ENCODE measurements at places on chromosomes 11 and 22. TPM values are rescaled to one million over a fixed set of nuclear protein-coding genes. Genes with fewer than 3 reads are reported as not detected.

- no peak overlapping the region for H3K27ac ChIP-seq
- H3K36me3 ChIP-seq = no peaks in the 10 kb centered on the region
- H3K4me3 ChIP-seq = no peak overlapping the region
- peak; percentile 32 for DNase-seq
- no peaks in the 10 kb centered on the region for H3K27me3 ChIP-seq
- H3K4me1 ChIP-seq = no peaks in the 10 kb centered on the region
Measured at GRCh38 chr22:22810018-22810427, 77.6 kb upstream of the IGLL5 start.

GRCh38 chr11:95241681-95242081, 10.7 kb upstream of the SESN3 start:
- no peaks in the 10 kb centered on the region for H3K27me3 ChIP-seq
- DNase-seq = no peak
- no peaks in the 10 kb centered on the region for H3K4me1 ChIP-seq
- H3K4me3 ChIP-seq = peak overlapping the region; percentile 3

DNA sequence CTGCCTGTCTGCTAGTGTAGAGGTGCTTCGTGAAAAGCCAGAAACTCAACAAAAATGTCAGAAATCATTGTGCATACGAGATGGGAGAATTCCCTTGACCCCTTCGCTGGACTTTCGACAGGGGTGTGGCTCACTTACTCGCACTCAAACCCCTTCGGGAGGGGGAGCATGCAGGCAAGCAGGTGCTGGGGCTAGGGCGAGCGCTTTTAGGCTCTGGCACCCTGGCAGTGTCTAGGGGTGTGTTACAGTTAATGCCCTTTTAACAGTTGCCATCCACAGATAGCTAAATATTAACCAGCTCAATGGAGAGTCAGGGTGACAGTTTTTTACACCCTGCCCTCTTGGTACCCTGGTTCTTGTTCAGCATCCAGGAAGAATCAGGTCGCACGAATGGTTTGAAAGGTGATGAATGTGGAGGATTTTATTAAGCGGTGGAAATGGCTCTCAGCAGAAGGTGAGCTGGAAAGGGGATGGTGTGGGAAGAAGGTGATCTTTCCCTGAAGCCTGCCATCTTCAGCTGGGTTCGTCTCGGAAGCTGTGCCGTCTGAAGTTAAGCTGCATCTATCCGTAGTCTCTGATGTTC, 59.6 kb upstream of the SHANK2 start:
- no peak overlapping the region for H3K27ac ChIP-seq
- no peak overlapping the region for H3K4me3 ChIP-seq
- H3K27me3 ChIP-seq = no peaks in the 10 kb centered on the region
- no peaks in the 10 kb centered on the region for H3K36me3 ChIP-seq
- DNase-seq = no peak

Gene ARRB1
- 18.2 TPM for total RNA-seq

DNA sequence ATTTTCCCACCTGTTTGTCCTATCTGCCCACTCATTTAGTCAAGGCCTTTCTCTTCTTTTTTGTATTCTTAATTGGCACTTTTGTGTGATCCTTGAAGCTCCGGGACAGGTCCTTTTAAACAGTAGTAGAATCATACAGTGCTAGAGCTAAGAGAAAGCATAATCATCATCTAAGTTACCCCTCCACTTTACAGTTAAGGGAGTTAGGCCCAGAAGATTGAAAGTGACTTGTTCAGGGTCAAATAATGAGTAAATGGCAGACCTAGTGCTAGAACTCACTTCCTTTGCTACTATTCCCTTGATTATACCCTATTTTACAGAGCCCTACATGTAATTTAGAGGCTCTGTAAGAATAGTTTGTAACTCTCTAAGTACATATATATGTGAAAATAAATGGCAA, 2.5 kb downstream of the USP47 start:
- H3K27ac ChIP-seq = no peak overlapping the region
- no peaks in the 10 kb centered on the region for H3K27me3 ChIP-seq
- H3K4me3 ChIP-seq = peak overlapping the region; percentile 56
- no peak for DNase-seq

Gene SOX6
- total RNA-seq = 2.8 TPM

Gene SLC43A1
- total RNA-seq = 13.2 TPM

- H3K4me3 ChIP-seq = no peak overlapping the region
- no peak overlapping the region for H3K27ac ChIP-seq
- peaks cover 8% of the 10 kb centered on the region for H3K4me1 ChIP-seq
- no peaks in the 10 kb centered on the region for H3K27me3 ChIP-seq
Measured at GRCh38 chr11:619628-620050, 3.9 kb upstream of the IRF7 start.

GRCh38 chr11:78371221-78371891, 46.3 kb downstream of the GAB2 start:
- no peaks in the 10 kb centered on the region for H3K36me3 ChIP-seq
- DNase-seq = no peak
- H3K27ac ChIP-seq = no peak overlapping the region

Gene SLN
- not detected for total RNA-seq

DNA sequence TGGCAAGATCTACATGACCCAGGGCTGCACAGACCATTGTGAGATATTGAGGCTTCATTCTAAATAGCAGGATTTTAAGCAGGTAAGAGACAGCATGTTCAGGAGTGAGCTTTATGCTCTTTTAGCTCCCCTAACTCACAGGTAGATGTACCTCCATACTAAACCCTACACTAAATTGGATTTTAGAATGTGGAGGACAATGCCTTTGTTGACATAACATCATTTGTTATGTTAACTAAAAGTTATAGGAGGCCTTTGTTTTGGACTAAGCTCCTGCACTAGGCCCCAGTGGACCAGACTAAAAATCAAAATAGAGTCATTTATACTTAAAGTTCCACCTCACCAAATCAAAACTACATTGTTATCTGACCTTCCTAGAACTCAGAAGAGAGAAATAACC, 6.8 kb downstream of the DDIAS start:
- H3K4me3 ChIP-seq = no peak overlapping the region
- no peaks in the 10 kb centered on the region for H3K4me1 ChIP-seq
- no peaks in the 10 kb centered on the region for H3K36me3 ChIP-seq
- H3K27me3 ChIP-seq = no peaks in the 10 kb centered on the region

GRCh38 chr11:103499710-103500340, 390.6 kb downstream of the DYNC2H1 start:
- H3K4me3 ChIP-seq = no peak overlapping the region
- no peak overlapping the region for H3K27ac ChIP-seq
- no peak for DNase-seq
- H3K4me1 ChIP-seq = no peaks in the 10 kb centered on the region

DNA sequence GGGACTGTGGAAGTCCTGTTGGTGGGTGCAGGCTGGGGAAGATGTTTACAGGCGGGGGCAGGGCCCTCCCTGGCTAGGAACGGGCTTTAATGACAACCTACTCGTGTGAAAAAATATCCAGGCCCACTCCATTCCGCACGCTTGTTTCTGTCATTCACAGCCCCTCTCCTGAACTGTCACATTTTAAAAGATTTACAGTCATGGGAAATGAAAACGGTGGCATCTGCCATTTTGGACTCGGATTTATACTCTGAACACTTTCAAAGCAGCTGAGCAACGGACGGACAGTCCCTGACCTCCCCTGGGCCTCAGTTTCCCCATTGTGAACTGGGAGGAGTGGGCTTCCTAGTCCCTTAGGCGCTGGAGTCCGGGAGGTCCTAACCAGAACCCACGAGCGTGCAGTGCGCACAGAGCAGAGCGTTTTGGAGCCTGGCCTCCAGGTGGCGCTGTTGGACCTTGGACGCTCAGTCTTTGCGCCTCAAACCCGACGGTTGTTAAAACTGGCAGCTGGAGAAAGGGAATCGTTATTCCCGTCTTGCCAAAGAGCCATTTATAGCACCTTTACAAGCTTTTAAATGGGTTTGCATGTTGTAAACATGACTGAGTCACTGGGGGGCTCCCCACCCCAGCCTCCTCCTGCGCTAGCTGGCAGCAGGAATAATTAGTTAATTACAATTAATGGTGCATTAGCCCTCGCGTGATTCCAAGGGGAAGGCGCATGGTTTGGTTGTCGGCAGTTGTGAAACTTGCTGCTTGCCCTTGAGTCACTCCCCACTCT, 75.3 kb downstream of the FBLN1 start:
- no peak overlapping the region for H3K4me3 ChIP-seq
- no peaks in the 10 kb centered on the region for H3K27me3 ChIP-seq
- H3K4me1 ChIP-seq = no peaks in the 10 kb centered on the region

Gene FADS2
- 8.3 TPM for total RNA-seq

Gene GTSE1
- 0.23 TPM for total RNA-seq

Gene NPTXR
- 14.9 TPM for total RNA-seq

Gene CLP1
- total RNA-seq = 9.8 TPM

Gene KCNE3
- total RNA-seq = 16.0 TPM

Gene TTLL1
- total RNA-seq = 7.3 TPM

DNA sequence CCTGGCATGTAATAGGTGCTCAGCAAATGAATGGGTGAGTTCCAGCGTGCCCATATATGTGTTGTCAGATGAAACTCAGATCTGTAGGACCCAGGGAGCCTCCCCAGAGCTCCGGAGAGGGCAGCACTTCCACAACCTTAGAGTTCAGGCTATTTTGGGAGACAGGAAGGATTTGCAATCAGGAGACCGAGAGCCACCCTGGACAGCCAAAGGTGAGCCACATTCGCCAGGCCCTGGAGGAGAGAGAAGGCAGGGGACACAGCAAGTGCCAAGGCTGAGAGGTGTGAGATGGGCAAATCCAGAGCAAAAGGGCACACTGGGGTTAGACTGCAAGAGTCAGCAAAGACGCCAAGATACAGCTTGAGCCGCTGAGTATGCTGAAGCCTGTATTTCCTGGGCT, 66.4 kb downstream of the CD82 start:
- peaks cover 15% of the 10 kb centered on the region for H3K4me1 ChIP-seq
- DNase-seq = no peak
- H3K4me3 ChIP-seq = no peak overlapping the region

- no peaks in the 10 kb centered on the region for H3K36me3 ChIP-seq
- H3K27me3 ChIP-seq = no peaks in the 10 kb centered on the region
- DNase-seq = no peak
- no peak overlapping the region for H3K27ac ChIP-seq
Measured at GRCh38 chr11:76282811-76283595, 76.7 kb upstream of the WNT11 start.

- peaks cover 11% of the 10 kb centered on the region for H3K4me1 ChIP-seq
- H3K27ac ChIP-seq = peak overlapping the region; percentile 40
- no peaks in the 10 kb centered on the region for H3K27me3 ChIP-seq
- H3K36me3 ChIP-seq = no peaks in the 10 kb centered on the region
- DNase-seq = peak; percentile 86
- no peak overlapping the region for H3K4me3 ChIP-seq
Measured at GRCh38 chr22:41401781-41402648, 20.3 kb downstream of the TEF start.

Gene NXPE4
- total RNA-seq = not detected

GRCh38 chr11:126393143-126393542, 37.7 kb downstream of the ST3GAL4 start:
- no peaks in the 10 kb centered on the region for H3K27me3 ChIP-seq
- H3K36me3 ChIP-seq = no peaks in the 10 kb centered on the region
- DNase-seq = peak; percentile 29
- H3K4me3 ChIP-seq = no peak overlapping the region
- peaks cover 44% of the 10 kb centered on the region for H3K4me1 ChIP-seq

DNA sequence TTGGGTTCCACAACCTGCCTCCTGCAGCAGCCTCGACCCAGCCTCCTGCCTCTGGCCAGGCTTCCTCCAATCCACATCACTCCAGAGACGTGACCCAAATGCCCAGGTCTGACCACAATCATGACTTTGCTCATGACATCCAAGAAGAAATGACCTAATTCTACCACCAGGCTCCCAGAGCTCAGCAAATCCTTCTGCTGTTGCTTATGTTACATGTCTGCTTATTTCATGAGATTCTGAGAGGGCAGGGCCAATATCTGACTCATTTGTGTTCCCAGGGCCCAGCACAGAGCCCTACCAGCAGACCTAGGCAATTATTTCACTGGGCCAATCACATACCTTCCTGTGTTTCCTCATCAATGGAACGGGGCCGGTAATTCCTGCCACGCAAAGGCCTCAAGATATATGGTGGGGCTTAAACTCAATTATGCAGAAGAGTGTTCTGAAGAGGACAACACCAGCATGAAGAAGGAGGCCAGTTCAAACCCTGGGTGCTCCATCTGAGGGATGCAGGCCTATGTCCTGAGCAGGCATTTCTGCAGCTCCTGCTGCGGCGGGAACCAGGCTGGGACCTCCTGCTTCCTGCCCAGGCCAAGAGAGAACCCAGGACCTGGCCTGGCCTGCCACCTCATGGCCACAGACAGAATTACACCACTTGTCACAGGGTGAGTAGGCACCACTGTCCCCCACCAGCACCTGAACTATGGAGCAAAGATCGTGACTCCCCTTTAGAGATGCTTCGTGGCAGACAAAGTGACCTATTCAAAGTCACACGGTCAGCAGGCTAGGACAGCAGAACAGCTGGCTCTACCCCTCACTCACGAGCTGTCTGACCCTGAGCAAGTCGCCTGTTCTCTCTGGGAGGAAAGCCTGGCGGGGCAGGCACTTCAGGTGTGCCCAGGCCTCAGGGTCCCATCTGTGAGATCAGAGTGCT, 5.9 kb downstream of the CENPM start:
- H3K27me3 ChIP-seq = no peaks in the 10 kb centered on the region
- H3K27ac ChIP-seq = no peak overlapping the region
- no peak overlapping the region for H3K4me3 ChIP-seq
- H3K36me3 ChIP-seq = no peaks in the 10 kb centered on the region
- H3K4me1 ChIP-seq = peaks cover 3% of the 10 kb centered on the region

Gene OR6A2
- total RNA-seq = 0.20 TPM

GRCh38 chr22:20750461-20751184, 23.3 kb upstream of the SERPIND1 start:
- H3K27ac ChIP-seq = no peak overlapping the region
- H3K4me3 ChIP-seq = no peak overlapping the region
- DNase-seq = peak; percentile 45
- H3K27me3 ChIP-seq = no peaks in the 10 kb centered on the region
- H3K36me3 ChIP-seq = no peaks in the 10 kb centered on the region

DNA sequence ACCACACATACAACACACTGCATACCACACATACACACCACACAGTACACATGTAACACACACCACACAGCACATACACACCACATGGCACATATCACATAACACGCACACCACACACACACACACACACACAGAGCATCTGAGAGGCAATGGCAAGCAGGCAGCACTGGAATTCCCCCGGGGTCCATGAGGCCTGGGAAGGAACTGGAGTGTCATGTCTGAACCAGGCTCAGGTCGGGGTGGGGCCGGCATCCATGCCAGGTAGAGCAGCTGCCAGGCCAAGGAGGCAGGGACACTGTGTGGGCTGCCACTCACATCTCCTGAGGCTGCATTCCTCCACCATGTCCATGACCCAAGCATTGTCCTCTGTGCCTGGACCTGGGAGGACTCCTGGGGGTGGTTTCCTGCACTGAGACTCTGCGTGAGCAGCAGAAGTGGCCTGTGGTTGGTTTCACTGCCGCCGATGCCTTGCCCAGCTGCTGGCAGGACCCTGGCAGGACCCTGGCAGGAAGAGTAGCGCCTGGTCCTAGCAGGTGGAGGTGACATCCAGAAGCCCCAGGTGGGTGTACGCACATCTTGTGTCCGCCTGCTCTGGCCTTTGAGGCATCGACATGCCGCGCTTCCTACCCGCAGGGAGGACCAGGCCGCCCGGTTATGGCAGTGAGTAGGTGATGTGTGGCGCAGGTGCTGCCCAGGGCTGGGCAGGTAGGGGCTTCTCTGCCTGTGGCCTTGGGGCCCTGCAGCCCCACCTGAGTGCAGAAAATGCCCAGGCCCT, 1280.4 kb downstream of the TBC1D22A start:
- no peaks in the 10 kb centered on the region for H3K36me3 ChIP-seq
- no peak overlapping the region for H3K27ac ChIP-seq
- DNase-seq = no peak
- no peaks in the 10 kb centered on the region for H3K4me1 ChIP-seq
- no peak overlapping the region for H3K4me3 ChIP-seq

- H3K4me1 ChIP-seq = no peaks in the 10 kb centered on the region
- no peak overlapping the region for H3K27ac ChIP-seq
- no peaks in the 10 kb centered on the region for H3K27me3 ChIP-seq
- no peak overlapping the region for H3K4me3 ChIP-seq
Measured at GRCh38 chr22:39655004-39655579, 84.5 kb downstream of the CACNA1I start.

Measured in ovary (tissue), 10 donors.